ENCODE measurements at places on chromosomes 2 and 18.

- no peak for DNase-seq
Measured at GRCh38 chr18:23735021-23735464, 45.8 kb downstream of the LAMA3 start.

GRCh38 chr2:45003579-45004551 lies 5.4 kb downstream of the SIX2 start:
- DNase-seq, result no peak

- DNase-seq, result no peak
Measured at GRCh38 chr2:200484934-200485333, 24.9 kb downstream of the KCTD18 start.

DNA sequence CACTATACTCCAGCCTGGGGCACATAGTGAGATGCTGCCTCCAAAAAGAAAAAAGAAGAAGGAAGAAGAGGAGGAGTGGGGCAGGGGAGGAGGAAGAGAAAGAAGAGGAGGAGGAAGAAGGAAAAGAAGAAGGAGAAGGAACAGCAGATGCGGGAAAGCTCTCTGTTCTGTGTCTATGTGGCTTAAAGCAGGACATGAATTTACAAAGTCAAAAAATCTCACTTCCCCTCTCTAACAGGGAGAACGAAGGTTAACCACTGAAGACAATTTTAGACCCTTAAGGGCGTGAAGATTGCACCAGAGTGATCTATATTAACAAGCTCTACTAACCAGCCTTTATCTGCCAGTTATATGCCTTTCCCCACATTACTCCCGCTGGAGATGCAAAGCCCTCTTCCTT lies 258.9 kb downstream of the METTL4 start:
- DNase-seq, result no peak
